Articular chondrocyte of knee joint (primary cell): ENCODE measurements at places on chromosomes 1 and 21. TPM values are rescaled to one million over a fixed set of nuclear protein-coding genes. Genes with fewer than 3 reads are reported as not detected.

Gene VTCN1
- total RNA-seq = not detected in 2 replicates

Gene MR1
- 31.9 and 37.8 TPM in 2 replicates for total RNA-seq

Gene IL12RB2
- under 0.01 TPM in 2 replicates for total RNA-seq

Gene SLC5A9
- not detected in 2 replicates for total RNA-seq

Gene AQP10
- 0.13 TPM in 1 of 2 replicates, not detected in the other for total RNA-seq

Gene TENT5C
- 7.3 and 8.0 TPM in 2 replicates for total RNA-seq

Gene SPRR2F
- not detected in 2 replicates for total RNA-seq

Gene GBP7
- not detected in 2 replicates for total RNA-seq

Gene CHI3L1
- 5,061 and 6,408 TPM in 2 replicates for total RNA-seq

Gene RNU1-1
- total RNA-seq = under 0.01 TPM in 2 replicates

Gene ALX3
- 0.22 TPM in 1 of 2 replicates, not detected in the other for total RNA-seq

Gene FAF1
- 78.1 and 79.9 TPM in 2 replicates for total RNA-seq

Gene KLF17
- total RNA-seq = 1.2 and 1.4 TPM in 2 replicates

Gene S100A10
- total RNA-seq = 553 and 587 TPM in 2 replicates

Gene RNU1-2
- total RNA-seq = under 0.01 TPM in 2 replicates

Gene BCAN
- not detected in 2 replicates for total RNA-seq

Gene ASCL5
- total RNA-seq = not detected in 2 replicates

Gene KCNK2
- total RNA-seq = 12.4 and 46.6 TPM in 2 replicates

Gene TRIM46
- 2.0 and 3.5 TPM in 2 replicates for total RNA-seq

Gene RBM11
- 0.13 and 0.32 TPM in 2 replicates for total RNA-seq

Gene NES
- total RNA-seq = 0.26 and 0.65 TPM in 2 replicates

Gene ARHGEF19
- total RNA-seq = 12.7 and 13.8 TPM in 2 replicates

Gene DMAP1
- 17.5 and 21.4 TPM in 2 replicates for total RNA-seq

Gene SLC30A10
- not detected in 2 replicates for total RNA-seq
